A549 (cell line): ENCODE measurements at places on chromosomes 16 and 17. TPM values are rescaled to one million over a fixed set of nuclear protein-coding genes. Genes with fewer than 3 reads are reported as not detected.

Gene MMP2
- polyA plus RNA-seq: 9.5 to 14.6 TPM (median 11.5 TPM) in 3 replicates

Gene CDRT4
- 0.58 to 1.1 TPM (median 0.76 TPM) in 3 replicates for polyA plus RNA-seq

Gene KRTAP4-5
- polyA plus RNA-seq: not detected in 3 replicates

Gene CDK3
- polyA plus RNA-seq: 4.7 to 5.2 TPM (median 5.1 TPM) in 3 replicates

Gene ITGAL
- 0.08 to 0.51 TPM (median 0.17 TPM) in 3 replicates for polyA plus RNA-seq

Gene SAMD14
- 0.42 to 0.75 TPM (median 0.74 TPM) in 3 replicates for polyA plus RNA-seq

Gene GSE1
- 24.3 to 30.3 TPM (median 24.3 TPM) in 3 replicates for polyA plus RNA-seq

Gene ASGR2
- polyA plus RNA-seq: 0.06 TPM in 1 of 3 replicates, not detected in the others

Gene MYH2
- polyA plus RNA-seq: not detected in 3 replicates

Gene OSGIN1
- 37.6 to 49.1 TPM (median 39.1 TPM) in 3 replicates for polyA plus RNA-seq

Gene CENPV
- 106 to 114 TPM (median 112 TPM) in 3 replicates for polyA plus RNA-seq

Gene GAS2L2
- polyA plus RNA-seq: 0.09 to 0.15 TPM (median 0.13 TPM) in 3 replicates

Gene HSD11B2
- polyA plus RNA-seq: 0.93 to 1.6 TPM (median 1.2 TPM) in 3 replicates

Gene BANP
- polyA plus RNA-seq: 13.6 to 17.2 TPM (median 16.5 TPM) in 3 replicates

Gene CBLN1
- polyA plus RNA-seq: 0.04 to 0.20 TPM (median 0.05 TPM) in 3 replicates

Gene ITGAD
- not detected in 3 replicates for polyA plus RNA-seq

Gene G6PC1
- not detected in 3 replicates for polyA plus RNA-seq
